ENCODE measurements at places on chromosomes 13 and 19.

- DNase-seq, result no peak
These were observed 60.3 kb upstream of the GPR12 start for GRCh38 chr13:26820871-26821270.

GRCh38 chr19:33064458-33064791, 263 bp downstream of the RHPN2 start:
- no peak for DNase-seq

GRCh38 chr19:343451-343931, 1.1 kb downstream of the MIER2 start:
- no peak for DNase-seq

DNA sequence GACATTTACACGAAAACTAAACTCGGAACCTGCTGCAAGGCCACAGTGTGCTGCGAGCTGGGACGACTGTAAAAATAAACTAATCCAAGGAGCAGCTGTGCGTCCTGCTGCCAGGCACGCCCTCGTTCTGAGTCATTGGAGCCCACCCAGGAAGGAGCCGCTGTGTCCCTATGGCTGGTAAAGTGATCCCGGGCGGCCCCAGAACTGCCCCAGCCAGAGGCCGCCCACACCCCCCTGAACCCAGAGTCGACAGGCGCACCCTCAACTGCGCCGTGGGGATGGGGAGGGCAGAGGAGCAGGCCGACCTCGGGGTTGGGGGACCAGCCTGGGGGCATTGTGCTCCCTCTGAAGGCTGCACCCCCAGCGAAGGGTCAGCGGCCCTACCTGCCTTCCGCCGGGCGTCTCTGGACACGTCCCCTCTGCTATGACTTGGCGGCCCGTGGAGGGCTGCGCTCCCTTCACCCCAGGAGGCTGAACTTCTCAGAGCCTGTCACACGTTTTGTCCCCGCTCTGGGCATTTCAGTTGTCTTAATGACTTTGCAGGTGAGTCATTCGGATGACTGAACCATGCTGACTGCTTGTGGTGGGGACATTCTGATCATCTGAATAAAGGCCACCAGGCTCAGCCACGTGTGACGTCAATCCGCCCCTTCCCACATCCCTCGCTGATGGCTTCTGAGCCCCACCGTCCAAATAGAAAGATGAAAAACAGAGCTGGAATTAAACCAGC, 42.7 kb downstream of the ADPRHL1 start:
- no peak for DNase-seq

DNA sequence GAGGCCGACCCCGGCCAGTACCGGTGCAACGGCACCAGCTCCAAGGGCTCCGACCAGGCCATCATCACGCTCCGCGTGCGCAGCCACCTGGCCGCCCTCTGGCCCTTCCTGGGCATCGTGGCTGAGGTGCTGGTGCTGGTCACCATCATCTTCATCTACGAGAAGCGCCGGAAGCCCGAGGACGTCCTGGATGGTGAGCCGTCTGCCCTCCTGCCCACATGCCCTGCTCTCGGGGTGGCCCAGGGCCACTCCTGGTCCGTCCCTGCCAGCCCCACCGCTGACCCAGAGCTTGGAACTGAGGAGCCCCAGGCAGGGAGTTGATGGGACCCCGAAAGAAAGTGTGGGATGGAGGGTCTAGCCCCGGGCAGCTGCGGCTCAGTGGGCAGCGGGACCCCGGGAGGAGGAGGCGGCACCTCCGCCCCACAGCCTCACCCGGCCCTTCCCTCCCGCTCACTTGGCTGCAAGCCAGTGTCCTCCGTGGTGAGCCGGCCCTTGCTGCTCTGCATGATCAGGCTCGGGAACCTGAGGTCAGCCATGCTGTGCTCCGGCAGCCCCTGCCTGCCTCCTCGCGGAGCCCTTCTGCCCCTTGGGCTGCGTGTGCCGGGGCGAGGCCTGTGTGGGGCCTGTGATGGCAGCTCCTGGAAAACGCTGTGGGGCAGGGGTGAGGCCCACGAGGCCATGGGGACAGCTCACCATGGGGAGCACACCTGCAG, 8.1 kb upstream of the HCN2 start:
- DNase-seq, result no peak

DNA sequence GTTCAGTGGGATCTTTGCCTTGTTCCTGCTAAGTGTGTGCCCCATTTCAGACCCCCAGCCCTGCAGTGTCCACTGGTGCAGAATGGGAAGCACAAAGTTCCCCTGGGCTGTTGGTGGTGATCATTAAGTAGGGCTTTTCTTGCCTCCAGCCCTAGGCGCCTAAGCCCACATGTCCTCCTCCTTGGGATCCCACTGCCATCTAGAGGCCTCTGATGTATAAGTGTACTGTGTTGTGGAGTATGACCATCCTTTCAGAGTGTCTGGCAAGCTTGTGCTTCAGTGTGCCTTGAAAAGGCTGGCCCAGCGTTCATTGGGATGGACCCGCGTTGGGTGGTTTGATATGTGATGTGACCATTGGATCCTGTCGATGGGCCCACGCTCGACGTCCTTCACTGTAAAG, 71.2 kb downstream of the WASF3 start:
- DNase-seq, result no peak

DNA sequence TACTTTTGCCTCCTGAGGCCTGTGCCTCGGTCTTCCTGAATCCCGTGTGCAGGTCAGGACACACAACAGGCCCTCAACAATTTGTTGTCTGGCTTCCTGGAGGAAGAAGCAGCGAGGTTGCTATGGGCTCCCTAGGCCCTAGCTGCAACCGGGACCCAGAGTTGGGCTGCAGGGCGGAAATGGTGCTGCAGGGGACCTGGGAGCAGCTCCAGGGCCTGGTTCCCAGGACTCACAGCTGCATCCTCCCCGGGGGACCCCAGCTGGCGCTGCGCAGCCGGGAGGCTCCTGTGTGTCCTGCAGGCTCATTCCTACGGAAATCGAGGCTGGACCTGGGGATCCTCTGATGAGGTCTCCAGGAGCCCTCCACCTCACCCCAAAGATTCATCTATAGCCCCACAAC, 999 bp upstream of the TNFAIP8L1 start:
- no peak for DNase-seq

GRCh38 chr19:50719566-50719965, at the start of gene SHANK1:
TSS of gene SHANK1 (minus strand) at chr19:50719802. CDS start at chr19:50716919, 2,883 bp downstream.
- DNase-seq, result no peak

DNA sequence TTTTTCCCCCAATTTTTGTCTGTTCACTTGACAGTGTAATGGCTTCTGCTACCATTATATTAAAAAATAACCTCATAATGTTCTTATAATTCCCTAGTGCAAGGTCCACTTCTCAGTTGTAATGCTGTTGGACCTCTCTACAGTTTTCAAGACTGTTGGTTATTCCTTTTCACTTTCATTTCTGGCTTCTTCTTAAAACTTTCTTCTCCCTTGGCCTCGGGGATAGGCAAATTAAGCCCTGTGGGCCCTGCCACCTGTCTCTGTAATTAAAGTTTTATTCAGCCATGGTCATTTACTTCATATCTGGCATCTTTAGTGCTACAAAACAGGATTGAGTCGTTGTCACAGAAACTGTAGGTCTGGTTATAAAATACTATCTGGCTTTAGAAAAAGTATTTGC, 313.5 kb downstream of the KLF12 start:
- no peak for DNase-seq

- no peak for DNase-seq
These were observed 25.3 kb upstream of the RNASEH2B start for GRCh38 chr13:50884265-50884664.

DNA sequence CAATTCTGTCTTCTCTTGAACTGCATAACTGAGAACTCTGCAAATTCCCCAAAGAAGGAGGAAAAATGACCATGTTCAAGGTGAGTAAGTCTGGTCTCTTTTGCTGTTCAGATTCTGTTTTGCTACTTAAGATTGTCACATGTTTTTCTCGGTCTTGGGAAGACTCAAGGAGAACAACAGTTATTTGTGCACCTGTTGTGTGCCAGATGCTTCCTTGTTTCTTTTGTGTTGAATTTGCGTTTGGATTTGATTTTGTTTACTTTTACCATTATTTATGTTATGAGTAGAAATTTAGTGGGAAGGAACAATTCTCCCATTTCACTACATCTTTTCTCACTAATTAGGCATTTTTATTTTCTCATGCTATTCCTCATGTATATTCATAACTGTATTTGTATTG, 4.4 kb downstream of the ZNF284 start:
- DNase-seq, result no peak

DNA sequence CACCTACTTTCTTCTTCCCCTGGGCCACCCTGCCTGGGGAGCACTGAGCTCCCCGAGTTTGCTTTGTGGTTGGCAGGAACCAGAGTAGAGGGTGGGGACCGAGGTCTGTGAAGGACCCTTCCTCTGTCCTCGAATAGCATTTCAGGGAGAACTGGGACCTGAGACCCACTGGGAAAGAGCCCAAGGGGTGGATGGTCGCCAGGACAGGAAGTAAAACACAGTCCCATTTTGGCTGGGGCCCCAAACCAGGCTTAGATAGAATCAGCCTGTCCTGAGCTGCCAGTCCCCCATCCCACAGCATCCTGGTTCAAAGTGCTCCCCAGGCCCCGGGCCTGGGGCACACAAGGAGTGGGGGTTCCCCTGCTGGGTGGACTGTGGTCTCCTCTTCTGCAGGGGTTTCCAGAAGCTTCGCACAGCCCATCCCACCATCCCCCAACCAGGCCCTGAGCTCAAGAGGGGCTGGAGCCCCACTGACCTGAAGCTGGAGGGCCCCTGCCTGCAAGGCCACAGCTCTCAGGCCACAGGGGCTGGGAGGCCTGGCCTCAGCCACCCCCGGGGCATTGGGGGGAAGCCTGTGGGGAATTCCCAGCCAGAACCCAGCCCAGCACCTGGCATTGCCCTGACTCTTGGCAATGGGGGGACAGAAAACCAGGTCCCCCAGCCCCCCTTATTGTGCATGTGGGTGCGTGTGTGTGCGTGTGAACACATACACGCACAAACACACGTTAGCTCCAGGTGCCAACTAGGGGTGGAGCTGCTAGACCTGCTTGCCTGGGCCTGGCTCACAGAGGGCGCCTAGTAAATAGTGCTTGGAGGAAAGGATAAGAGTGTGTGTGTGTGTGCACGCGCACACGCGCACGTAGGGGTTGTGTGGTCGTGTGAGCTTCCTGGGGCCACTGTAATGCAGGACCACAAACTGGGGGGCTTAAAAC, 995 bp upstream of the MKNK2 start:
- no peak for DNase-seq

- DNase-seq, result no peak
These were observed 983 bp downstream of the LINGO3 start for GRCh38 chr19:2306971-2307370.

- no peak for DNase-seq
These were observed 646 bp downstream of the ABHD8 start for GRCh38 chr19:17302391-17303166.

DNA sequence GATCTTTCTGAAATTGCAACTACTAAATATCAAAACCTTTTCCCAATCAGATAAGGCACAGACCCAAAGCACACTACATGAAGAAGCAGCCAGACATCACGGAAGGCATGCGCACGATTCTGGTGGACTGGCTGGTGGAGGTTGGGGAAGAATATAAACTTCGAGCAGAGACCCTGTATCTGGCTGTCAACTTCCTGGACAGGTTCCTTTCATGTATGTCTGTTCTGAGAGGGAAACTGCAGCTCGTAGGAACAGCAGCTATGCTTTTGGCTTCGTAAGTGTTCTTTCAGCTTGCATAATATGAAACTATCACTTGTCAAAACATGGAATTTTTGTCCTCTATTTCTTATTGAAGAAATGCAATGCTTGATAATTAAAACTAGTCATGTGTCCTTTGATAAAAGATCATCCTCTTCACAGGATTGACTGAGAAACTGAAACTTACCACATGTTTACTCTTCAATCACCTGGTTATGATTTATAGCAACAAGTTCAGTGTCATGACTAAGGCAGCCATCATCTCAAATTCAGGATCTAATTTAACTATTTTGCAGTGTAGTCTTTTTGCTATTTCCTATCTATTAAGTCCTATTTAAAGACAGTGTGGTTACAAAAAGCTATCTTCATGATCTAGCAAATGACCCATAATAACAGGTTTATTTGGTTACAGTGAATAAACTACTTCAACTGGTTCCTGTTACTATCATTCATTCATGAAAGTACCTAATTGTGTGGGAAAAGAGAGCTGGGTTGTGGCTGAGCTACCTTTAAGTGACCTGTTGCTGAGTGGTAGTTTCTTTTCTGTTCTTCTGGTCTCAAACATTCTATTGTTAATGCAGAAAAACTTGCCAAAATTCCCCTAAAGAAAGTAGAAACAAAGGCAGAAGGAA, 6.5 kb downstream of the CCNA1 start:
- no peak for DNase-seq

DNA sequence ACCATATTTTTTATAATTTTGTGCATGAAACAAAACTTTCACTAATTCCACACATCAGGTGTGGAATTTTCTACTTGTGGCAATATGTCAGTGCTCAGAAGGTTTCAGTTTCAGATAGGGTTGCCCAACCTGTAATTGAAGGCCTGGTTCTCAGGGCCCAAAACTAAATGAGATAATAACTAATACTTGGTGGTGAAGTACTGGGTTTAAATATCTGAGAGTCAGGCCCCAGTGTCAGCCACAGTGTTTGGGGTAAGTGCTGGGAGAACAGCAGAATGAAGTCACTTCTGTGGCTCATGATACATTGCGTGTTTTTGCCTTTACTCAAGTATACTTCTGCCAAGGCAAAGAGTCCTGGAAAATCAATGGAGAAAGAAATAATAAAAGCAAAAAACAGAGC, 5.6 kb downstream of the SAFB start:
- DNase-seq, result no peak

DNA sequence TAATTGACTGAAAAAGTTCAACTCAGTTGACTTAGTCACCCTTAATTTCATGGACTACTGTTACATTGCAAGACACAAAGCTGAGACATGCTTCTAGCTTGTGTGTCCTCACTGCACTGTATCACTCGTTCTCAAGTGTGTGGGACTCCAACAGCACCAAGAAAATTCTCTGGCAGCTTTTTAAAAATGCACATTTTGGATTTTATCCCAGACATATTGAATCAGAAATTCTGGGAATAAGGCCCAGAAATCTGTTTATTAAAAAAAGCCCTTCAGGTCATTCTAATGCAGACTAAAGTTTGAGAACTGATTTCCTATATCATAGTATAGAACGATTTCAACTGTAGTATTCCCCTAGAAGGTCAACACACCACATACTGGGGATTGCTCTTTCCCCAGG, 1485.3 kb downstream of the PCDH9 start:
- DNase-seq, result no peak

- DNase-seq, result no peak
These were observed at the start of gene LILRA5 for GRCh38 chr19:54312436-54313377. TSS of gene LILRA5 (minus strand) at chr19:54313166. CDS start at chr19:54313019, 147 bp downstream.
